Dermis blood vessel endothelial cell (primary cell): ENCODE measurements at places on chromosomes 4 and X. TPM values are rescaled to one million over a fixed set of nuclear protein-coding genes. Genes with fewer than 3 reads are reported as not detected.

GRCh38 chr4:8612646-8613045, 20.1 kb downstream of the CPZ start:
- DNase-seq: no peak

HSFX3 gene
- not detected in 2 replicates for total RNA-seq

NRK gene
- 0.34 and 0.42 TPM in 2 replicates for total RNA-seq

- peak; percentile 82 for DNase-seq
These were observed 73.9 kb downstream of the FAT4 start for GRCh38 chr4:125388613-125389012.

- no peak for DNase-seq
These were observed 77.3 kb downstream of the AFF2 start for GRCh38 chrX:148577741-148578140.

GPR50 gene
- not detected in 2 replicates for total RNA-seq

GRCh38 chr4:23422878-23423277, 467.0 kb downstream of the PPARGC1A start:
- DNase-seq: no peak

- no peak for DNase-seq
These were observed 79.5 kb upstream of the IRF2 start for GRCh38 chr4:184553891-184554290.
